ENCODE measurements at places on chromosomes 3 and 15.

- no peak for DNase-seq
Measured at GRCh38 chr3:197878427-197878826, 71.6 kb upstream of the RPL35A start.

GRCh38 chr3:54822206-54822605, 105.7 kb downstream of the LRTM1 start:
- DNase-seq, result peak; percentile 27

DNA sequence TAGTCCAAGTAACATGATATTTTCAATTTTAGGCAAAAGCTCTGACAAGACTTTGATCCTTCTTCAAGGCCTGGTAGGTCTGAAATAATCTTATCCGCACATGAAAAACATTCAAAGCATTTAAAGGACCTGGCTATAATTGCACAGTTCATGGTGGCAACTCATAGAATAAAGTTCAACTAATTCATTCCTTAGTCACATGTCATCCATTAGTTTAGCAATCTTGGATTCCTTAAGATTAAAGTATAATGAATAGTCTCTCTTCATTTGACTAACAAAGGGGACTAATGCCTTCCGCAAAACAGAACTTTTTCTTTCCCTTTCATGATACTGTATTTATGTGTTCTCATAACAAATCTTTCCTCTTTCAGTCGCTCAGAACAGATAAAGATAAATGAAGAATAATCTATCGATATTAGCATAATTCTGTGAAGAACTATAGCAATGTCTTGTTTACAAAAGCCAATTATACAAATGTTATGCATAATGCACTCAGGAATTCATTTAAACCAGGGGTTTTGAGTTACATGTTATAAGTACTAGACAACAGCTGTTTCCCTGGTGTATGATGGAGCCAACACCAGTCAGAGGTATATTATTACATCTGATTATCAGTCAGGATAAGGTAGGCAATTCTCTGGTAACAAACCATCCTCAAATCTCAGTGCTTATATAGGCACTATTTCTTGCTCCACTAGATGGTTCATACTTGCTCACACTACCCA, 172.5 kb downstream of the POTEB3 start:
- DNase-seq, result no peak

DNA sequence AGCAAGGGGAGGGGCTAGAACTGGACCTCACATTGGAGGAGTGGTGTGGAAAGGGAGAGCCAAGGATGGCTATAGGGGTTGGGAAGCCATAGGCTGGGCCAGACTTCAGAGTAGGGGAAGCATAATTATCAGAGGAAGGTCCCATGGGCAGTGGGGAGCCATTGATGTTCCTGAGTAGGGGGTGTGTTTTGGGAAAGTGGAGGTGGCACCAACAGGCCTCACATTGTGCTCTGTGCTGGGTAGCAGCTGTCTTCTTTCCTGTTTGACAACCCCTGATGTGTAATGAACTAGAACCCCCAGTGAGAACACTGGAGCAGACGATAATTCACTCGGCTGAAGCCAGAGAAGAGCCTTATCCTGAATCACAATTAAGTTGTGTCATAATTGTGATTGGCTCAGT, 41.2 kb downstream of the SLC6A11 start:
- no peak for DNase-seq

GRCh38 chr15:74046275-74046674, 36.1 kb downstream of the GOLGA6A start:
- no peak for DNase-seq

GRCh38 chr3:21290557-21290956, 460.5 kb downstream of the ZNF385D start:
- DNase-seq, result no peak

GRCh38 chr3:156772588-156773206, 53.5 kb upstream of the LEKR1 start:
- no peak for DNase-seq

DNA sequence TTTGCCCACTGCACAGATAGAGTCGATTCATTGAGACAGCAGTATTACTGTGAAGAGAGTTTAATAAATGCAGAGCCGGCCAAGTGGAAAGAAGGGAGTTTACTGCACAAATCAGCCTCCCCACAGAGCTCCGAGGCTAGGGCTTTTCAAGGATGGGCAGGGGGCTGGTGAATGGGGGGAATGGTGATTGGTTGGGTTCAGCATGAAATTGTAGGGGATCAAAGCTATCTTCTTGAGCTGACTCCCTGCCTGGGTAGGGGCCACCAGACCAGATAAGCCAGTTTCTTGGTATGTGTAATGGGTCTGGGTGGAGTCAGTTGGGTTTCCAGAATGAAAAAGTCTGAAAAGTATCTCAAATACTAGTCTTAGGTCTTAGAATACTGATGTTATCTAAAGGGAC, 66.6 kb downstream of the SYNPR start:
- DNase-seq, result no peak

- peak; percentile 80 for DNase-seq
Measured at GRCh38 chr15:57680021-57680420, 26.5 kb upstream of the POLR2M start.

DNA sequence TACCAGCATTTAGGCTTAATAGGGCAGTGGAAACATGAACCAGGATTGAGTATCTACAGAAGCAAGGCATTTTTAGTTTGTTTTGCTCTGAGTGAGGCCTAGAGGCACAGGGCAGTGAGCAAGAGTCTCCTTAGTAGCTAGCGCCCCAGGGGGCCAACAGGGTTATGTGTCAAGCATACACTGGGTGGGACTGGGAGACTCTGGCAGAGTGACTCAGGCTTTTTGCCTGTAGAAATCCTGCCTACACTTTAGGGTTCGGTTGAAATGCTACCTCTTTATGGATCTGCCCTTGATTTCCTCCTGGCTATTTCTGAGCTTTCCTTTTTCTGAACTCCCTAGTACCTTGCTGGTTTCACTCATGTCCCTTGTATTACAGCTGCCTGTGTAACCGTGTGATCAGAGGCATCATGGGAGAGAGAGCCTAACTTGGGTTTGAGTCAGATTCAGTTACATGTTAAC, 72.2 kb downstream of the TOP2B start:
- peak; percentile 91 for DNase-seq

DNA sequence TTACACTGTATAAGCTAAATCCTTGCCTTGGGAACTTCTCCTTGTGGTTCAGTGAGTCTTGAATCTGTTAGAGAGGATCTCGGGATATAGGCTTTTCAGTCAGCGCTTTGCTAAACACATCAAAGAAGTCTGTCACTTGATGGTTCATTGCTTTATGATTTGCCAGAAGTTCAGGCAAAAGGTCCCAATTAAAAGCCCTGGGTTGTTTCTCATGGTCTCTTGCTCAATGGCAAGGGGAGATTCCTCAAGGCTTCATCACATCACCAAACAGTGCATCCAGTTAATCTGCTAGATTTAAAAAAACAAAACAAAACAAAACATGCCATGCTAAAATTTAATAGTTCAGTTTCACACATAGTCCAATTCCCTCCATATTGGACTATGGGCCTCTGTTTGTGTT, 114.8 kb downstream of the FILIP1L start:
- DNase-seq, result no peak

DNA sequence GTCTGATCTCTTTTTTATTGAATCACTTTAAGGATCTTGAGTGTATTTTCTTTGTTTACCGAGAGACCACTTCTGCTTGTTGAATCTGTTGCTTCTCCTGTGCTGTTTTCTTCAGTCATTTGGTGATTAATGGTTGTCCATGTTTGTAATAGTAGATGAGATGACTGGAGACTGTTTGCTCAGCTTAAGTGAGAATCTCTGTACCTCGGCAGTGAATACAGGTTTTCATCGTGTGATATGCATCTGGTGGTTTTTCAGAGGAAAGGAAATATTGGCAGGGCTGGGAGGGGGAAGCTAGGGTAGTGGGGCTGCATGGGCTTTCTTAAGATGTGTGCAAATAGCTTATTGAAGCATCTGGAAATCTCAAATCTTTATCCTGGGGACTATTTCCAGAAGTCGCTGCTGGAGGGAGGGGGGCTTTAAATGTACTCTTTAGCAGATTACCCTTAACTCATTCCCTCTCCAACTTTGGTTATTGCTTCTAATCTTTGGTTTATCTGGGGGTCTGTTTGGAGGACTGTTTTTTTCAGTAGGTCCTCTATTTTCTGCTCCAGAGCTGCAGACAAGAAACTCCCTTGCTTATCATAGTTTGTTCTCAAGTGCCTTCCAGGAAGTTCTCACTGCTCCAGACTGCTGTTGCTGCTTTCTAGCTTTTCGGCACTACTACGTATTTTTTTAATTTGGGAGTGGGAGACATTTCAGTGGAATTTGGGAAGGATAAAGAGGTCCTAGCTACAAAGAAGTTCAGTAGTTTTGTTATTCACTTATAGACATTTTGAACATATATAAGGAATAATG, 19.4 kb downstream of the CMTM8 start:
- DNase-seq, result no peak

GRCh38 chr15:66730168-66731021, 28.4 kb downstream of the SMAD6 start:
- peak; percentile 70 for DNase-seq

DNA sequence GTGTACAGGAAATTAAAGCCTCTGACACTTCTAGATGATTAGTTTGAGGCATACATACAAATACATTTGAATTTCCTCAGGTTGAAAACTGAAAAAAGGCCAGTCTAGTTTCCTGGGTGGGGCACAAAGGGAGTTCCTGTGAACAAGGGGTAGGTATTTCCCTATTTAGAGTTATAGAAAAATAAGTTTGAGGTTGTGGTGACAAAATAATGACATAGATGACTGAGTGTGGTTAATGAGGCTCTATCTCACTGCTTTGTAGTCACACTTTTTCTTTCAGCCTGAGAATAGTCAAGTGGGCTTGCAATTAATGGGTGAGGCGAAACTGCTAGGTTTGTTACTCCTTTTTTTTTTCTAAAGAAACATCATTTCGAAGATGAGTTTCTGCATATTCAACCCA, 4.3 kb downstream of the SLCO3A1 start:
- no peak for DNase-seq

- DNase-seq, result no peak
Measured at GRCh38 chr3:117735481-117736101, 1026.0 kb downstream of the TUSC7 start.

GRCh38 chr15:45612790-45613415, 21.9 kb upstream of the SQOR start:
- no peak for DNase-seq

- no peak for DNase-seq
Measured at GRCh38 chr3:115218859-115219258, 71.8 kb upstream of the ZBTB20 start.

GRCh38 chr3:149809699-149810098, 3.3 kb upstream of the RNF13 start:
- DNase-seq, result no peak

GRCh38 chr3:43995547-43996378, 245.9 kb upstream of the TOPAZ1 start:
- DNase-seq, result no peak

- DNase-seq, result no peak
Measured at GRCh38 chr15:28020644-28021043, 78.5 kb downstream of the OCA2 start.

- peak; percentile 64 for DNase-seq
Measured at GRCh38 chr15:75153087-75153486, 48.6 kb upstream of the C15orf39 start.

DNA sequence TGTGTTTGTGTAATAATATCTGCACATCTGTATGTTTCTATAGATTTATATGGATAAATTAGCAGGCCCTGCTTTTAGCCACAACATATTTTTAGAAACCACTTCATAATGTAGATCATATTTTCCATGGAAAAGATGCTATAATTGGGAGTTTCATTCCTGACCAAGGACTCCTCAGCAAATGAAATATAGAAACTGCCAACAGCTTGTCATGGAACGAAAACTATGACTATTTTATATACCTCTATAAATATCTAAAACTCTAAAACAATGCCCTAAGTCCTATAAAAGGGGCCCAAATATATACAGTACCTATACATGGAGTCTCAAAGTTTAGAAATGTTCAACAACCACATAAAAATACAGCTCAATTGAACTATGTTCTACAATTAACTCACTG, 27.9 kb downstream of the EID1 start:
- DNase-seq, result no peak

- DNase-seq, result no peak
Measured at GRCh38 chr3:23377928-23378672, 175.0 kb downstream of the UBE2E2 start.

DNA sequence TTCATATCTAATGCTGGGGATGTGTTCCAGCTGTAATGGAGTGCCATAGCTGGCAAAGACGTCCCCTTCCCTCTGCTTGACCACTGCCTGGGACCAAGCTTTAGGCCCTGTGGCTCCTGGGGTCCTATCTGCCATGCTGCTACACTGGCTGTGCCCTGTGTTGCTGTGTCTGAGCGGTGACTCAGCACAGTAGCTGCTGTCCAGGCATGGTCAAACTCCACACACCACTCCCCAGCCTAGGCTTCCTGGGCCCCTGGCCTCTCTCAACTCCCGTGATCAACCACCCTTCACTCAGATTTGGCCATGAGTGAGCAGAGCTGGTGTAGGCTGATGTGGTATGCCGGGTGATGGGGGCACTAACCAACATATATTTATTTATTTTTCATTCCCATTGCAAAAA, 27.0 kb downstream of the EPHB1 start:
- no peak for DNase-seq

- no peak for DNase-seq
Measured at GRCh38 chr3:36459177-36459576, 78.9 kb downstream of the STAC start.

- no peak for DNase-seq
Measured at GRCh38 chr3:25455441-25456132, 27.5 kb downstream of the RARB start.

- no peak for DNase-seq
Measured at GRCh38 chr3:77081240-77081661, 41.4 kb downstream of the ROBO2 start.

GRCh38 chr3:53295410-53295809, 39.6 kb upstream of the TKT start:
- DNase-seq, result no peak

- no peak for DNase-seq
Measured at GRCh38 chr3:13316603-13317002, 103.5 kb downstream of the NUP210 start.

GRCh38 chr3:155262295-155262694, 31.2 kb downstream of the STRIT1 start:
- no peak for DNase-seq

DNA sequence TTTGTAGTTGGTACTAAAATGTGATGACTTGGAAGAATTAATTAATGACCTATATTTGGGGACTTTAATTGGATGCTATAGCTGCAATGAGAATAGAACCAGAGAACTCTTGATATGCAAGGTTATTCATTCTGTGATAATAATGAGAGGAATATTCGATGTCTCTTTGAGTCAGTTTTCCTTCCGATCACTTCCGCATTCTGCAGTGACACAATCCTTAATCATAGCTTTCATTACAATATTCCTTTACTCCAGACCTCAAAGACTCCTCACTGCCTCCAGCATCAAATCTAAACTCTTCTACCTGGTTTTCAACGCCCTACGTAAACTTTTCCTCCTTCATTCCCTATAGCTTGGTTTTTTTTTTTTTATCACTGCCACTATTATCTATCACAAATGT, 21.6 kb downstream of the B3GNT5 start:
- DNase-seq, result no peak

GRCh38 chr3:160757233-160758106, 1.4 kb downstream of the PPM1L start:
- DNase-seq, result no peak

GRCh38 chr15:62075595-62076277, 9.0 kb downstream of the C2CD4A start:
- DNase-seq, result no peak

All from A172 (cell line).